NCI-H526 treated with DMSO at 0.1 percent for 48 hours (cell line): ENCODE measurements at places on chromosomes 6 and 20.

DNA sequence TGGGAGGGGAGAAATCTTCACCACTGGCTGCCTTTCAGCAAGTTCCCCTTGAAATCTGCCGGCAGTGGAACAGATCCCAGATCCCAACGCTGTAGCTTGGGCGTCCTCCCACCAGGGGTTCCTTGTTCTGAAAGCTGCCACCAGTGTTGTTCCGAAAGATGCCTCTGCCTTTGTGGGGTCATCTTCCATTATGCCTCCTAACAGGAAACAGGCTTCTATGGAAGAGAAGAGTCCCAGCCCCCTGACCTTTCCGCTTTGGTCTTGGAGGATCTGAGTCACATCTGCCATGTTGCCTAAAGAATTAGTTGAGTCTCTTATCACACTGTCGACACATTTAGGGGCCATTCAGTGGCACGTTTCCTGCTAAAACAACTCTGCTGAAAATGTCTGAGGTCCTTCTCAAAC lies 57.5 kb upstream of the NFATC2 start:
- no peak for DNase-seq

DNA sequence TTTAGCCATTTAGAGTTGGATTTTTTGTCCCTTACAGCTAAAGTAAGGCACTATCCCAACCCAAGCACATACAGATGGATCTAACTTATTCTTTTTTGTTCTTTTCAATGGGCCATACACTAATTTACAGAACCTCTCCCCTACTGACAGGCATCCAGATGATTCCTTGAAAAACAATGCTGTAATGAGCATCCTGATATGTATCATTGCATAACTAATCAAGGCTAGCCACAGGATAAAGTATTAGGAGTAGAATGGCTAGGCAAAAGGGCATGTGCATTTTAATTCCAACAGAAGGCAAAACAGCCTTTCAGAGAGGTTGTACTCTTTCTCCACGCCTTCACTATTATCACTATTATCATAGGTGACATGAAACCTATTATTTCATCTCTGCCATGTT lies 54.1 kb downstream of the ELOVL5 start:
- DNase-seq = no peak

GRCh38 chr20:45752746-45753145 lies 30.6 kb downstream of the SPINT4 start:
- DNase-seq = no peak

DNA sequence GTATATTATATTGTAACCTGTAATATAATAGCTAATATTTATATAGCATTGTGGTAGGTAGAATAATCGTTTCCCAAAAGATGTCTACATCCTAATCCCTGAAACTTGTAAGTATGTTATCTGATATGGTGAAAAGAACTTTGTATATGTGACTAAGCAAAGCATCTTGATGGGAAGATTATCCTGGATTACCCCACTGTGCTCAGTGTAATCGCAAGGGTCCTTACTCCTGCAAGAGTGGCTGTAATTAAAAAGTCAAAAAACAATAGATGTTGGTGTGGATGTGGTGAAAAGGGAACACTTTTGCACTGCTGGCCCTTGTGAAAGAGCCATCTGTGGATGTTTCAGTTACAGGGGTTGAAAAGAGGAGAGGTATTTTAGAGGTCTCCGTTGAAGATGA lies 95.2 kb downstream of the EDN1 start:
- no peak for DNase-seq

DNA sequence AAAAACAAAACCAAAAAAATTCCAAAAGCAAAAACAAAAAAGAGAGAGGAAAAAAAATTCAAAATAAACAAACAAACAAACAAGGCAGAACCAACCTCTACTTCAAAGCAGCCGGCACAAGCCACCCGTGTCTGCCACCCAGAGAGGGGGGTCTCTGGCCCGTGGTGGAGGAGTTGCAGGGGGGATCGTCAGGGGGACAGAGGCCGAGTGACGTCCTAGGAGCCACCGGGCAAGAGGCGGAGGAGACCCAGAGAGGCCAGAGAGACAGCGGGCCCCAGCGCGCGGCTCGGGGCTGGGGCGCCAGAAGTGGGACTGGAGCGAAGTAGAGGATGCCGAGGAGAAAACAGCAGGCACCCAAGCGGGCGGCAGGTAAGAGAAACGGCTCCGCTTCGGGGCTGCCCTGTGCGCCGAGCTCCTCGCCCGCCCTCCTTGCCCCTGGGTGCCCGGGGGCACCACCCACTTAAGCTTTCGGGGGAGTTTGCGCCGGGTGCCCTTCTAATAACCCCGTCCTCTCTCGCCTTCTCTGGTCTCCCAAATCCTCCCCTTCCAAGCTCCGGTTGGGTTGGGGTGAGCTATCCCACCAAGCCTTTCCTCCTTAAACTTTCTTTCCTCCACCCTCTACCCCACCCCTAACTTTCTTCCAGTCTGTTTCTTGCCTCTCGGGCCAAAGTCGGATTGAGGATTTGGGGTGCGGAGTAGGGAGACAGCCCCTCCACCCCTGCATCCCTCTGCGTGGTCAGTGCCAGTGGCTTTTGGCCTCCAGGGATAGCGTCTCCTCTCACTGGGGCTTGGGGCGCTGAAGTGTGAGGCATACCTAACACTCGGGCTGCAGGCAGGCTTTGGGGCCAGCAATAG lies 1.0 kb downstream of the TSHZ2 start:
- no peak for DNase-seq

DNA sequence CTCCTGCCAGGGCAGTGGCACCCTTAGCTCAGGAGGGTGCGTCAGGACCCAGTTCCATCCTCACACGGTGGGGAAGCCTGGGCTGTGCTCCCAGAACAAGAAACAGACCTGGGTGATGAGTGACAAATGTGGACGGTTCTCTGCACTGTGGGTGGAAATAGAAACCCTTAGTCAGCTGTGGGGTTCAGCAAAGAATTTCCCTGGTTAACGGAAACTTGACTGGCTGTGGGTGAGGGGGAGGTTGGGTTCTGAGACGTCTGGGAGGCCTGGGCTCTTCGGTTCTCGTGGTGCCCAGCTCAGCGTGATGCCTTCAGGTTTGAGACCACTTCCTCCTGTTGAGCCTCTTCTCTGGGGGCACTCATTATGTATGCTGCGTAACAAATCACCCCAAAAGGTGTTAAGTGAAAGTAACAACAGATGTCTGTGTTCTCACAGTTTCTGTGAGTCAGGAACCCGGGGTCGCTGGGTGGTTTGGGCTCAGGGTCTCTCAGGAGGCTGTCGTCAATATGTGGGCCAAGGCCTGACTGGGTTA lies 53.1 kb upstream of the FAM83D start:
- no peak for DNase-seq

DNA sequence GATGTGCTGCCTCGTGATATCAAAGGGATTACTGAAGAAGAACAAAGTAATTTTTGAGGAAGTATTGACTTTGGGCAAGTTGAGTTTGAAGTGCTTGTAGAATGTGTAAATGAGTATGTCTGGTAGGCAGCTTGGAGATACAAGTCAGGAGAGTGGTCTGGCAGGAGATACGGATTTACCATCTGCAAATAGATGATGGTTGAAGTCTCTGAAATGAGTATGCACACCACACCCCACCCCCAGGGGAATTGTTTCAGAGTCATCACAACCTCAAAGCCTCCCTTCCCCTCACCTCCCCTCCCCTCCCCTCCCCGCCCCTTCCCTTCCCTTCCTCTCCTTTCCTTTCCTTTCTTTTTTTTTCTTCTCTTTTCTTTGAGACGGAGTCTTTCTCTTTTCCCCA lies 16.4 kb upstream of the MCUR1 start:
- no peak for DNase-seq

DNA sequence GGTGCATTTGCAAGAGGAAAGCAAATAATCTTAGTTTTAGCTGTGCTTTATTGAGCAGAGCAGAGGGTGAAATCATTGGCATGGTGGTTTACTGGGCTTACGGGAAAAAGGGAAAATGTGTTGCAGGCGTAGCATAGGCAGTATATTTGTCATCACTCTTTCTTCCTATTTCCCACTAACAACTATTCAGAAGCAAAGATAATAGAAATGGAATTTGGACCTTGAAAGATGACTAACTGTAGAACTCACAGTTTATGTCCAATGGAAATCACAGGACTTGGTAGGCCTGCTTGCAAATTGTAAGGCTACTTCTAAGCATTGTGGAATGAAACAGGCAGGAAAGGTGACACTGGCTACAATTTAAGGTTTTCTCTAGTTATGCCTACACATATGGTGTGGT lies 611.9 kb upstream of the MAN1A1 start:
- no peak for DNase-seq

DNA sequence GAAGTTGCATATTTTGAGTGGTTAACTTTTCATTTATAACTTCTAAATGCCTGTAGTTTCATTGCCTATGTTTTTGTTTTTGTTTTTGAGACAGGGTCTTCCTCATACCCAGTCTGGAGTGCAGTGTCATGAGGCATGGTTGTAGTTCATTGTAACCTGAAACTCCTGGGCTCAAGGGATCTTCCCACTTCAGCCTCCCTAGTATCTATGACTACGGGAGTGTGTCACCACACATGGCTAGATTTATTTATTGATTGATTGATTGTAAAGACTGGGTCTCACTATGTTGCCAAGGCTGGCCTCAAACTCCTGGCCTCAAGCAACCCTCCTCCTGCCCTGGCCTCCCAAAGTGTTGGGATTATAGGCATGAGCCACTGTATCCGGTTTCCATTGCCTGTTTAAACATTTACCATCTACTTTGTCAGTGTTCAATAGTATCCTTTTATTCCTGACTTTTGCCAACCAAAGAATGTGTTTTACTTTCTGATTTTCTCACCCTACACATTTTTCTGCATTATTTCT lies 144.6 kb downstream of the CDKAL1 start:
- no peak for DNase-seq

- no peak for DNase-seq
Observed at GRCh38 chr20:34324541-34324940, 21.4 kb upstream of the AHCY start.
